ENCODE measurements at places on chromosomes 5 and 9.

DNA sequence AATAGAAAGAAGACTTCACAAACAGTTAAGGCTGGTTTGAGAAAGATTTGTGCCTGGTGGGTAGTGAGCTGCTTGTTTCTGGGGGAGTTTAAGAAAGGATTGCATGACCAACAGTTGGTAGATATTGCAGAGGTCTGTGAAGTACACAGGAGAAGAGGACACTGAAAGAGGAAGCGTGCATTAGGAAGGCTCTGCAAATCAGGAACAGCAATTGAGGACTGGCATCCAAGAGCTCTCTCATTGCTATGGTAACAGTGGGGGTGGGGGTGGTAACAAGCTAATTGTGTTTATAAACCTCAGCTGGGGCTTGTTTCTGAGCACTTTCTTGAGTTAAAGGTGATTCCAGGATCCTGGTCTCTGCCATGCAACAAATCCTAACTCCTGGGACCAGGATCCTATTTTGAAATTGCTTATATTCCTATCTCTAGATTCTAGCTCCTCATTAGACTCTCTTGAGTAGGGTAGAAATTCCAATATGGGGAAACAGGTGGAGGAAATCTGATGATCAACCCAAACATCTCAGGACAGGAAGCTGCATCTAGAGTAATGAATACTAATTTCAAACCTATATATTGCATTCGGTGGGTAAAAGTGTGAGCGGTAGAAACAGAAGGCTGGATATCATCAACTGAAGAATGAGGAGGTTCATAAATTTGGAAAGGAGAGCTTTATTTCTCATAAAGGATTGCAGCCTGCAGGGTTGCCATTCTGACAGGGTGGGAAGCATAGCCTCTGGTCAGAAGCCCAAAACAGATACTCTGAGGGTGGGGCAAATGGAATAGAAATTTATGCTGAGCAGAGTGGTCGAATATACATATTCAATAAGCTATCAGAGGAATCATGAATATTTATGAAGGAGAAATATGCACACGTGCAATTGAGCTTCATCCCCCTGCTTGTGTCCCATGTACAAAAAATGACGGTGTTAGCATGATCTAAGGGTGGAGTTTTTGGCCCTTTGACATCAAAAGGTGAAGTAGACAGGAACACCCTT is 79.4 kb downstream of the PTTG1 start:
- DNase-seq: no peak

GRCh38 chr5:122346897-122347581 is 35.0 kb downstream of the SNCAIP start:
- no peak for DNase-seq

DNA sequence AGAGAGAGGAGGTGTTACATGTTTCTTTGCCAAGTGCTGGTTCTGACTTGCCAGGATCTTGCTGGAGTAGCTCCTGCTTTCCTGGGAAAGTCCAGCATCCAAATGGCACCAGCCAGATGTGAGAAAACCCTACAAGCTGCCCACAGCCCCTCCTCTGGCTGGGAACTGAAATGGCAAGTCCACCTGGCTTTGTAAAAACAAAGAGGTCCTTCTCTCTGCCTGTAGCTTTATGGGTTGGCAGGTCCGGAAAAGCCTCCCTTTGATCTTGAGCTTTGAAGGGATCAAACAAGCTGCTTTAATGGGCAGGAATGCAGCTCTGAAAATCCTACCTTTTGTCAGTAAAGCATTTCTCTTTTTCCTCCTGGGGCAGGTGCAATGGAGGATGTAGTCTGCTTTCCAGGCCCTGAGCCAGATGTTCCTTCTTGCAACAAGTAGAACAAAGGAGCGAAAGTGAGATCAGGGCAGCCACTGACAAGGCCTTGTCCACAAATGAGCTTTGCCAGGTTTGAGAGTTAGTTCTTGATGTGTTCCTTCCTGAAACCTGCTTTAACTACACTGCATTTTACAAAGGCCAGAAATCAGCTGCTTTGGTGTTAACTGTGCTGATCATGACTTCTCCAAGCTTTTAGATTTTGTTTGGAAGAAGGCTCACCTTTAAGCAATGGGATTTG is 456.7 kb downstream of the ZNF608 start:
- DNase-seq: no peak

DNA sequence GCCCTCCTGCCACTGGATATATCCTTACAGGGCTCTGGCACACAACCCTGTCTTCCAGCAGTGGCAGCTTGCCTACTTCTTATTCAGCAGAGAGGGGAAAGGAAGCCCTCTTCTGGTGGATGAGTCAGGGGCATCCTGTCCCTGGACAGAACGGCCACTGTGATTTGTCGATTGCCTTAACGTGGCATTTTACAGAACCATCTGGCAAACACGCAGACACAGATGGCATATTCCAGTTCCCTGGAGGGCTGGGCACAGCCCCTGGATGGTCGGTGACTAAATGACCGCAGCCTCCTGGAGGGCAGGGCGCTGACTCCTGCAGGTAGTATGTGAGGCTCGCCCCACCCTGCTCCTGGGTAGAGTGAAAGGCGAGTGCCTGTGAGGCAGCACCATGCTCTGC is 62.1 kb downstream of the DCP2 start:
- DNase-seq: peak; percentile 18

- DNase-seq: no peak
These were observed 48.3 kb downstream of the PALM2AKAP2 start for GRCh38 chr9:109828254-109828653.

Measured in T1000 (cell line).